ENCODE measurements at places on chromosomes 12 and 14.

DNA sequence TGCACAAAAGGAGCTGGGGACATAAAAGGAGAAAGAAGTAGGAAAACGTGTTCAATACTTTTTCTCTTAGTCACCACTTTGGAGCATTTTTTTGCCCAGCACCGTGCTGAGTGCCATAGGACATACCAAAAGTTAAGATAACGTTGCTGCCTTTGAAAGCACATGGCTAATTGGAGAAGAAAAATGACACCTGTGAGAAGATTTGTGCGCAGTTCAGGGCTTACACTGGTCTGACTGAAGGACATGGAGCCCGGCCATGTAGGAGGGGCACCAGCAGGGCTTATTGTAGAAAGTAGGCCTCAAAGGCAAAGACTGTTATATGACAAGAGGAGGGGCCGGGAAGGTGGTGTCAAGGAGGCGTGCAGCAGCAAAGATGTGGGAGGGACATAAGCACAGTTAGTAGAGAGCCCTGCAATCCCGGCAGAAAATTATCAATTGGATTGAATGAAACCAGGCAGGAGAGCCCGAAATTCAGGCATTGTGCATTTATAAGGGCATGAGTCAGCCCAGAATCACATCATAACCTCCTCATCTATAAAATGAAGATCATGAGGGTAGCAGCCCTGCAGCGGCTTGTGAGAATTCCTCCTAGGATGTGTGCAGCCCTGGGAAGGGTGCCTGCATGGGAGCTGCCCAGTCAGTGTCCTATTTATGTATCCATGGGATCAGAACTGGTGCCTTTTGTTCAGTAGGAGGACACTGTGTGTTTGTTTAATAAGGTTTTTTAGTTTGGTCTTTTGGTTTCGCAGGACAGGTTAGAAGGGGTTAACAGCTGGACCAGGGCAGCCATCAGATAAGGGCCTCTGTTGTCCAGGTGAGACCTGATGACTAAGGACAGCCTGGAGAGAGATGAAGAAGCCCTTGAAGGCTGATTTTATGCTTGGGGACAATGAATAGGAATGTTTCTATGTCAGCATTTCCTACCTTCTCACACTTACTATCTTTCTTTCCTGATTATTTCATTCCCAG is 122.4 kb downstream of the GPR135 start:
- no peak for DNase-seq
- no peaks in the 10 kb centered on the region for H3K36me3 ChIP-seq
- no peak overlapping the region for H3K4me3 ChIP-seq
- no peak overlapping the region for H3K27ac ChIP-seq

DNA sequence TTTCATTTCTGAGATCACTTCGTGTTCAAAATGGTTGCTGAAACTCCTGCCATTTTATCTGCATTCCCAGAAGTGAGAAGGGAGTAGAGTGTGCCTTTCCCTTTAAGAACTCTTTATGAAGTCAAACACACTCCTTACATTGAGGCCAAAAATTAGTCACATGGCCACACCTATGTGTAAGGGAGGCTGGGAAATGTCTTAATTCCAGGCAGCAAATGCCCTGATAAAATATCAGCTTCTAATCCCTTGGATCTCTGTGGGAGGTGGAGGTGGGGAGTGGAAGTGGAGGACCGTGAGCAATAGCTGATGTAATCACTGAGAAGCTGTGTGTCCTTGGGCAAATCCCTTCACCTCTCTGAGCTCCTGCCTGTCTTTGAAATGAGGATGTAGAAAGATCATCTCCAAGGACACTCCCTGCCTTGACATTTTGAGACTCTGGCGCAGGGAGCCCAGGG is 22.7 kb upstream of the ANKRD9 start:
- no peaks in the 10 kb centered on the region for H3K27me3 ChIP-seq
- no peaks in the 10 kb centered on the region for H3K36me3 ChIP-seq
- H3K27ac ChIP-seq, result no peak overlapping the region
- no peak for DNase-seq

GRCh38 chr12:95054206-95054605 is 19.2 kb downstream of the NR2C1 start:
- H3K4me1 ChIP-seq, result no peaks in the 10 kb centered on the region
- H3K4me3 ChIP-seq, result no peak overlapping the region
- peaks cover 3% of the 10 kb centered on the region for H3K36me3 ChIP-seq
- H3K27me3 ChIP-seq, result no peaks in the 10 kb centered on the region
- H3K27ac ChIP-seq, result no peak overlapping the region

GRCh38 chr12:113448873-113449272 is 22.8 kb downstream of the LHX5 start:
- H3K27ac ChIP-seq, result no peak overlapping the region
- no peaks in the 10 kb centered on the region for H3K4me1 ChIP-seq
- no peak for DNase-seq
- no peak overlapping the region for H3K4me3 ChIP-seq
